ENCODE measurements at places on chromosomes 5 and 9.

- DNase-seq, result no peak
Measured at GRCh38 chr5:43601454-43602260, 1.3 kb upstream of the NNT start.

- no peak for DNase-seq
Measured at GRCh38 chr9:112487799-112488340, 1.2 kb downstream of the KIAA1958 start.

DNA sequence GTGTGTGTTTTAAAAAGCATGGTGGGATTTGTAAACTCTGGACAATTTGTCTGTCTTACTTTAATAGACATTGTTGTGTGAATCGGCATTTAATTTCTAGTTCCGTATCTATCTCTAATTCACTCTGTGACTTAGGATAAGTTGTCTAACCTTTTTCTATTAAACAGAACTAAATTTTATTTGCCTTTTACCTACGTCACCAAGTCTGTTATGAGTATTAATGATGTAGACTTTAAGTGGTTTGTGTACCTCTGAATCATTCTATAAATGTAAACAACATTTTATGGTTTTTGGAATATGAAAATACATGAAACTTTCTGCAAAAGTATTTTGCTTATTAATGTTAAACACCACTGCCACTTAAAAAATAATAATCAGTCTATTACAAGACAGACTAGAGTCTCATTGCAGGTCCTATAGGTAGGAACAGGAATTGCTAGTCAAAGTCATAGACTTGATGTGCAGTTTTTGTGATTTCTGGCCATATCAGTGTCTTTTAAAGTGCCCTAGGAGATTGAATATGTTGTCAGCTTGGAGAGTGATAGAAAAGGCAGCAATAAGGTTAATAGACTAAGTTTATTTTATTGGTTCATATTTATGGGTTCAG lies 5.6 kb downstream of the RBM27 start:
- no peak for DNase-seq

GRCh38 chr5:2701592-2701991 lies 49.9 kb downstream of the IRX2 start:
- DNase-seq, result no peak

DNA sequence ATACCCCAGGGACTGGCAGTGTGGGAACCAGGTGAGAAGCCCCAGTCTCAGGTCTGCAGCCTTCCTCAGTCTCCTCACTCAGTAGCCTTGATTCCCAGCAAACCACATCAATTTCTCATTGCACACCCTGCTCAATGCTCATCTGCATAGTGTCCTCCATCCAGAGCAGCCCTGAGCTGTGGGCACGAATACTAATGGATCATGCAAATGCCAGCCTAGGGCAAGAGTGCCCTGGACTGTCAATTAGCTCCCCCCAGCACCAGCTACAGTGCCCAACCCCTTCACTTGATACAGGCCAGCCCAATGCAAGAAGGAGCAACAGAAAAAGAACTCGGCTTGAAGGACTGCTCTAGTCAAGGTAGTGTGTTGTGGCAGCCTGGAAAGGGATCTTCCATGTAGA lies 9.8 kb upstream of the KCNIP1 start:
- DNase-seq, result no peak

GRCh38 chr5:74595143-74595925 lies 45.2 kb downstream of the ENC1 start:
- DNase-seq, result no peak

- DNase-seq, result no peak
Measured at GRCh38 chr9:135326633-135327152, 152.9 kb upstream of the PPP1R26 start.

GRCh38 chr5:74767579-74767913 lies 497 bp downstream of the NSA2 start:
- peak; percentile 1 for DNase-seq

GRCh38 chr9:133276001-133276884 lies 1.2 kb upstream of the ABO start:
- DNase-seq, result no peak

GRCh38 chr9:119877306-119877705 lies 508.1 kb upstream of the BRINP1 start:
- no peak for DNase-seq

DNA sequence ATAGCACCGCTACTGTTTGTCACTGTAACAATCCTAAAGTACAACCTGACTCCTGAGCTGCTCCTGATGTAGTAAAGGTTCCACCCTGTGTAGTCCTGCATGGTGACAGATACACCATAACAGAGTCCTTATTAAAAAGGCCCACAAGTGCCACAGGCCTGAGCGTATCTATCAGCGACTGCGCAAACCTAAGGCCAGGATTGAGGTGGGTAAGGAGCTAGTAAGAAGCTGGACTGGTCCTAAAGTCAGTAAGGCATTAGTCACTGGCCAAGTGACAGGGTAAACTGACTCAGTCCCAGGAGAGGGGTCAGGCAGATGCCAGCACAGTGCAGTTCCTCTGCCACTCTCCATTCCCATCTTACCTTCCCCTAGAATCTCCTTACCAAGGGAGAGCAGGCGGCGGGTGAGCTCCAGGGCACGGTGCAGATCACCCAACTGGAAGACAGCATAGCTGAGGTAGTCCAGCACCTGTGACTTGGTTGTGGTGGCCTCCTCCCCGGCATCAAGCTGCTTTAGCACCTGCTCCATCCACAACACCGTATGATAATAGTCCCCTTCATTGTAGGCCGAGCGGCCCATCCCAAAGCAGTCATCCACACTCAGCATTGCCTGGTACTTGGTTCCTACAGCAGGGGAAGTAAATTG lies 17.6 kb downstream of the P4HA2 start:
- no peak for DNase-seq

GRCh38 chr5:78483809-78484521 lies 123.5 kb downstream of the SCAMP1 start:
- no peak for DNase-seq

DNA sequence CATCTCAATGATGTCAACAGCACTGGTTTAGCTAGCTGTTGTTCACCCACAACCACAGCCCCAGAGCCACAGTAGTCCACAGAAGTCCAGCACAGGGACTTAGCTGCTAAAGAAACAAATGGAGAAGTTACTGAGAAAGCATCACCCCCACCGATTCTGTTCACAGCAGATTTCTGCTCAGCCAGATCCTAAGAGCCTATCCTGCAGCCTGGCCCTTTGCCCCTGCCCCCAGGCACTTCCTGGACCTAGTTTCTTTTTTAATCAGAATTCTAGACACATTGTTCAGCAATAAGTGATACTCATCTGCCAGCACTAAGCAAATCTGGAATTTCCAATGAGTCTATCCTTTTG lies 7.4 kb downstream of the B4GALT1 start:
- DNase-seq, result peak; percentile 58

- no peak for DNase-seq
Measured at GRCh38 chr5:154444556-154445421, 1.0 kb upstream of the SAP30L start.

DNA sequence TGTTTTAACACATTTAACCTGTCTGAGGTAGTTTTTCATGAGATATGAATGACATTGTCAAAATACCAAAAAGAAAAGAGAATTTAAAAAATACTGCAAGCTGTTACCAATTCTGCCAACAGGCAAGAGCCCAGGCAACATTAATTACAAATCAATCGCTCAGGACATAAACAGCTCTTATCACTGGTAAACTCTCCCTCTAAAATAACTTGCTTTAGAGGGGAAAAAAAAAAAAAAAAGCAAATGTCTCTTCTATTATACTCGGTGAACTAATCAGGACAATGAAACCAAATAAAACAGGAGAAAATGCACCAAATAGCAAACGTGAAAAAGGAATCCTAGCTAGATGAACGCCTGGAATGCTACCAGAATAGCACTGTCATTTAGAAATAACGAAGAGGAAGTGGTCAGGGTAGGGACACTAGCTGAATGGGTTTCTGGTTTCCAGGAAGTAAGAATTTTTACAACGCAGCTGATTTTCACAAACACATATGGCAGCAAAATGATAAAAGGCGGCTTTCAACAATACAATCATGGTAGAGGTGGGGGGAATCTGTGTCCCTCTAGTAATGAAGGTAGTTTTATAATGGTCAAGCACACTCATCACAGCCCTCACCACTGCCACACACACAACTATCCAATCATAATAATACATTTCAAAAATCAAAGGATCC lies 94.9 kb downstream of the DENND1A start:
- DNase-seq, result no peak

GRCh38 chr5:14851999-14852526 lies 19.5 kb downstream of the ANKH start:
- DNase-seq, result no peak

- DNase-seq, result no peak
Measured at GRCh38 chr5:139900546-139901250, 105.1 kb downstream of the PSD2 start.

DNA sequence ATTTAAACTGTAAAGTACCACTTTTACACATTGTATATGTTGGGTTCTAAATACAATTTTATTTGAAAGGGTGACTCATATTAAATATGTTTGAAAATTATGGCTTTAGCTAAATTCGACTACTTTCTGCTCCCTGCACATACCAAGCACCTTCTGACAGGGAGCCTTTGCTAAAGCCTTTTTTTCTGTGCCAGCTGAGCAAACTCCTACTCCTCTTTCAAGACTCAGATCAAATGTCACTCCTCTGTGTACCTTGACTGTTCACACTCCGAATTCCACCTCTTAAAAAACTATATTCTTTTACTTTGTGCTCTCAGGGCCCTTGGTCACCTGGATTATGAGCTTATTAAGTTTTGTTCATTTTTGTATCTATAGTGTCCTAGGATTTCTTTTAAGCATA lies 6.5 kb upstream of the OXCT1 start:
- no peak for DNase-seq

- no peak for DNase-seq
Measured at GRCh38 chr5:181181650-181182565, 23.1 kb downstream of the TRIM7 start.

DNA sequence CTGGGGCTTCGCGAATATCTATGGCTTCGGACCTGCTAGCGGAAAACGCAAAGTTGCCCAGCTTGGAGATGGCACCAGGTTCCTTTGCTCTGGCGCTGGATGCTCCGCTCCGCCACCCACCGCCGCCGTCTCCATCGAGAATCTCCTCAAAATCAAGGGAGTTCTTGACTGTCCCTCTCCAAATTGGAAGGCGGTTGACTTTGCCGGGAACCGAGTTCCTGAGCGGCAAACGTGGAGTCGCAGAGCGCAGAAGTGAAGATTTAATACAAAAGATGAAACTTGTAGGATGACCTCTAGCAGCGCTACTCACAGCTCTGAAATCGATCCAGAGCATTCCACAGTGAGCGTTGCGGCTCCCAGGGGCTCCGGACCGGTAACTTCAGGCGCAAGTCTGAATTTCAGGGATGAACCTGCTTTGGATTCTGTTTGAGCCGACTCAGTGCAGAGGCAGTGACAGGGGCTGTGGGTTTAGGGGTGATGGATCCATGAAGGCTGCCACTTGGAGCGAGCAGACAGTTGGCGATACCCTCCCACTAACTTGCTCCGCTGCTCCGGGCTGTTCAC lies 1641.5 kb upstream of the C9orf72 start:
- DNase-seq, result no peak

DNA sequence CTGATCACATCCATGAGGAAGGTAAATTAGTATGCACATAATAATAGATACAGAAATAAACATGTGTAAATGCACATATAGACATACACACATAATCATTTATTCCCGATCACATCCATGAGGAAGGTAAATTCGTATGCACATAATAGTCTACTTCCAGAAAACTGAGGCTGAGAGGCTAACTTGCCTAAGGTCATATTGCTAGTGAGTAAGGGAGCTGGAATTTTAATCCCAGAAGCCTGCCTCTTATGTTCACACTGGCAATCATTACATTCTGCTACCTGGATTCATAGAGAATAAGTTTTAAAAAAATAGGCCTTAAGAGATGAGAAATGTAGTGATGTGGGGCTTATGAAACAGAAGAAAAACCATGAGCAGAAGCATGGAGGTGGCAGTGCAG lies 716.3 kb downstream of the BRINP1 start:
- no peak for DNase-seq

DNA sequence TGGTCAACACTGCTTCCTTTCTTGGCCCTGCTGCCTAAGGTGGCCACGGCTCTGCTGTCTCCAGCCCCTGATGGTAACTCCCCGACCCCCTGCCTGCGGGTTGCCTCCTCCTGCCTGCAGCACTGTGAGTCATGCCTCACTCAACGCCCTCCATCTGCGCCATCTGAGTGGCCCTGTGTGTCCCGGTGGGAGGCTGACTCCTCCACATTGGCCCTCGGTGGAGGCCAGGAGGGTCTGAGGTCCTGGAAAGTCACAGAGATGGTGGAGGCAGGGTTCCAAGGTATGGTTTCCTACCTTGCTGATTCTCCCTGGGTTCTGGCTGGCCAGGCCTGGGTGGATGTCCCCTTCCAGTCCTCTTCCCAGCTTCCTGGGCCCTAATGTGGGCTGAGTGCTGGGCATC lies 64.5 kb upstream of the ADAMTS2 start:
- no peak for DNase-seq

DNA sequence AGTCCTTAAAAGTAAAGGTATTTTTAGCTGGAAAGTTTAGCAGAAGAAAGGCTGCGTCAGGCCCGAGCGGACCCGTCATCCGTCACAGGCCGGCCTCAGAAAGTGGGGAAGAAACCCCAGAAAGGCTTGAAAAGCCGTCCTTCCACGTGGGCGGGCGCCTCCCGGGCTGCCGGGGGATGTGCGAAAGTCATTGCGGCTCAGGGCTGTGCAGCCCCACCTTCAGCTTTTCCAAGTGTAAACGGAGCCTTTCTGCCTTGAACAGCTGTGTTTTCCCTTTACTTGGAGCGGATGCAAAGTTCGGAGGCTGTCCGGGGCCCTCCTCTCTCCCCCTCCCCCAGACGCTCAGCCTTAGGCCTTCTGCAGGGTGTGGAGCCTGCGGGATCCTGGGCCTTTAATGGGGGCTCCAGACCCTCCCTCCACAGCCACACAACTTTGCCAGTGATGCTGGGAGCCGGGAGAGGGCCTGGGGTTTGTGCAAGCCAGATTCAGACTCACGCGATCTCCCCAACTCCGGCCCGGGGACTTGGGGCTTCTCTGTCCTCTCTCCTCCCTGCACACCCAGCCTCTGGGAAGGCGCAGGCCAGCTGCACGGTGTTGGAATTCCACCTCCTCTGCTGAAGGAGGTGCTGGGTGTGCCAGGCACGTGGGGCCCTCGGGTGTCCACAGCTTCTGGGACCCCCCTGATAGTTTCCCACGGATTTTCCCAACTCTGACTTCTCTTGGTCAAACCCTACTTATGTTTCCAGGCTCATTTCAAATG lies 95.5 kb upstream of the RAPGEF1 start:
- no peak for DNase-seq

GRCh38 chr9:18194316-18194715 lies 279.6 kb upstream of the ADAMTSL1 start:
- DNase-seq, result no peak

DNA sequence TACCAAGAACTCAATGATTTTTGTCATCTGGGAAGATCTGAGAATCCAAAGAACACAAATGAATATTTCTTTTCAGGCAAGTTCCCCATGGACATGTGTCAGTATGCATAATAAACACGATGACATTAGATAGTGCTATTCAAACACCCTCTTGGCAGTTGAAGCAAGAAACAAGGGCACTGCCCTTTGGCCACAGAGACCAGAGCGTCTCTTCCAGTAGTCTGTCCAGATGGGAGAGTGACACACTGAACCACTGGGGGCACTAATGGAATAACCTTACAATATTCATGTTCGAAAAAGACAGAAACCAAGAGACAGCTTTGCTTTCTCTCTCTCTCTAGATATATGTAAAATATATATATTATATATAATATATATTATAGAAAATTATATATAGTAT lies 301.9 kb downstream of the CTNND2 start:
- no peak for DNase-seq

Data from stimulated activated CD8-positive, alpha-beta memory T cell treated with anti-CD3 and anti-CD28 coated beads, Interleukin-7, amount 100 ng/mL, for 4 hours (primary cell).